ENCODE measurements at places on chromosomes 3 and 15.

DNA sequence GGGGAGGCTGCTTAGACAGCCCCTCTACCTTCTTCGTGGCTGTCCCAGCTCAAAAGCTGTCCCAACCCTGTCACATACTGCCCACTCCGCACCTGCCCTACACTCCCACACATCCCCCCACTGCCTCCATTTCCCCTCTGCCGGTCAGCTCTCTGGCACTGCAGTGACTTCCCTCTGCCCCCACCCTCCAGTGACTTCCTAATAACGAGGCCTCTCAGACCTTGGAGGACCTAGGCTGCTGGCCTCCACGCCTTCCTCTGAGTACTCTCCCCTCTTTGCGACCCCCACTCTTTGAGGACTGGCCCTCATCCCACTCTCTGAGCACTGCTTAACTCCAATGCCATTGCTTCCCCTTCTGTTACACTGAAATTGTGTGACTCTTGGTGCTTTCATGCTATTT lies 45.3 kb downstream of the KY start:
- no peak for DNase-seq

DNA sequence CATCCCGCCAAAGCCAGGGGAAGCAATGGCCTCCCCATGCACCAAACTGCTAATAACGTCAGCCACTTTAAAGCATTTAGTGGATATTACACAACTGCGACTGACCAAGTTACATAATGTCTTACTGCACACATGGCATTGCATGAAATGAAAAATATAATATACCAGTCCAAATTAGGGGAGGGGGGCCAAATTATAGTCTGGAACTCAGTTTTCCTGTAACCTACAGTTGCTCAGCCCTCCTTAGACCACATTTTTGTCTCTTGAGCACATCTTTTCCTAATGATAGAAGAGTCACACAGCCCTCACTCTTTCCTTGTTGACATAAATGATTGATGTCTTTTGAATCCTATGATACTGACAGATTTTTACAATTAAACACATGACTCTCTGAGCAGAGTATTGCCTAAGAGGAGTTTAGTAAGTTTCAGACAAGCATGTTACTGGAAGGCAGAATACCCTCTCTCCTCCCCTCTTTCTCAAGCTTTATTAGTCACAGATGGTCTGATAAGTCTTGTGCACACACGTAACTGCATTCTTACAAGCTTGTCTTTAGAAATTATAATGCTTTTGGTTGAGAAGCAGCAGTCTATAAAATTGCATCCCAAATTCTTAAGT lies 1.1 kb upstream of the PLD1 start:
- DNase-seq = no peak

GRCh38 chr3:151351219-151351618 lies 21.9 kb upstream of the P2RY13 start:
- DNase-seq = no peak

- DNase-seq = no peak
Observed at GRCh38 chr15:40739854-40740253, 15.2 kb downstream of the RMDN3 start.

GRCh38 chr15:44790656-44791055 lies 54.3 kb downstream of the TRIM69 start:
- no peak for DNase-seq

GRCh38 chr3:17431484-17432045 lies 310.9 kb downstream of the TBC1D5 start:
- no peak for DNase-seq

GRCh38 chr3:30915782-30916181 lies 21.3 kb upstream of the GADL1 start:
- DNase-seq = no peak

DNA sequence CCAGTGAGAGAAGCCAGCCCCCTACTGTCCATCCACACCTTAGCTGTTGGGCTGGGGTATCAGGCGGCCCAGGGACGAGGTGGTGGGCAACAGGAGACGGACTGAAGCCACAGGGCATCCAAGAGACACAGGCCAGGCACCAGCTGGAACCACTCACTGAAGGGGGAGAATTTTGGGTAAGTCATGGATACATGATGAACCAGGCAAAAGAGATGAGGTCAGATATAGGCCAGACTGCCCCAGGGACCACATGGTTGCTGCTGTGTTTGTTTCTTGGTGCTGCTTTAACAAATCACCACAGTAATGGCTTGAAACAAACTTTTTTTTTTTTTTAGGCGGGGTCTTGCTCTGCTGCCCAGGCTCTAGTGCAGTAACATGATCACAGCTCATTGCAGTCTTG lies 66.4 kb downstream of the SEMA5B start:
- no peak for DNase-seq

DNA sequence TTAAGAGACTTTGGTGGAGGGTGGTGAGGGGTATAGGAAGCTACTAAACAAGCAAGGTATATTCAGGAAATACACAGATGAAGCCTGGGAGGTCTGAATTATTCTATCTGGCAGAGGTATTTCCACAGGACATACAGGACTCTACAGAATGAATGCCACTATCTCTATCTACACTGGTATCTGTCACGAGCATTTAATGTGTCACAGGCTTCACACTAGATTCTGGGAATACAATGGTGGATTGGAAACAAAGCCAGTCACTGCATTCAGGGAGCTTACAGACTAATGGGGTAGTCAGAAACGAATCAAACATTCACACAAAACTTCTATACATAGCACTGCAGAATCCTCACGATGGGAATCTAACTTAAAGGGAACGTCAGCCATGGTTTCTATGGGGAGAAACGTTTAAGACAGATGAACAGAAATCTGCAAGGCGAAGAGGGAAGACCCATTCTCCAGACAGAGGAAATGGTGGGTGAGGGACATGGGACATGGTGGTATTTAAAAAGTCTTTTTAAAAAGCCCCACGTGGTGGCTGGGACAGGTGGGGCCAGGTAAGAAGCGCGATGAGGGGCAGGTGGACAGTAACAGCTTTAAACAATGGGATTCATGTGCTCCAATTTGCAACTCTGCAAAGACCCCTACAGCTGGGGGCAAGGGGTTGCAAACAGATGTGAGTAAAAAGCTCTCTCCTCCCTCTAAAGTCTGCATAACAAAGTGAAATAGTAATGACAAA lies 16.5 kb downstream of the LRIG1 start:
- DNase-seq = no peak

DNA sequence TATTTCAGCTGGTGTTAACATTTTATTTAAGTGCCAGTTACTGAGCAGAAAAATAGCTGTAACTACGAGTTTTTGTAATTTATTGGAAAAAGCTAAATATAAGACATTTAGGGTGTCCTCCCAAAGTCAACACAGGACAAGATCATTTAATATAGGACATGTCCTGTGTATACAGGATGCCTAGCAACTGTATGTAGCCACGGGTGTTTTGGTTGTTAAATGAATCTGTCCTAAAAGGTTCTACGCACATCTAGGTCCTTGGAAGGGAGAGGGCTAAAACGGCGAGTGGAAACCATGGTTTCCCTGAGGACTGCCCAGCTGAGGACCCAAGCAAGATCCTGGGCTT lies 565 bp upstream of the ZNF621 start:
- no peak for DNase-seq

DNA sequence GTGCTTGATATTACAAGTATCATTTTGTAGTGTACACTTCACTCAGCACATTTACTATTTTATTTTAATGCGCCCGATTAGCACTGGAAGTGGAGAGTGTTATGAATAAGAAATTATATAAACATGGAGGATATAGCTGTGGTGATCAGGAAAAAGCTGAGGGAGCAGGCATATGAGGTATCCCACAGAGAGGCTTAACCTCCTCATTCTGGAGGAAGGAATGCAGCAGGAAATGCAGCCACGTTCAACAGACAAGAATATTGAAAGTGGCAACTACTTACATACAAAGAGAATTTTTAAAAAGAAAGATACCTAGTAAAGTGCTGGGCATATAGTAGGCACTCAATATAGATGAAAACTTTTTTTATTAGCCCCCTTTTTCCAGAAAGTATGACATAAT lies 166.0 kb upstream of the SATB1 start:
- no peak for DNase-seq

DNA sequence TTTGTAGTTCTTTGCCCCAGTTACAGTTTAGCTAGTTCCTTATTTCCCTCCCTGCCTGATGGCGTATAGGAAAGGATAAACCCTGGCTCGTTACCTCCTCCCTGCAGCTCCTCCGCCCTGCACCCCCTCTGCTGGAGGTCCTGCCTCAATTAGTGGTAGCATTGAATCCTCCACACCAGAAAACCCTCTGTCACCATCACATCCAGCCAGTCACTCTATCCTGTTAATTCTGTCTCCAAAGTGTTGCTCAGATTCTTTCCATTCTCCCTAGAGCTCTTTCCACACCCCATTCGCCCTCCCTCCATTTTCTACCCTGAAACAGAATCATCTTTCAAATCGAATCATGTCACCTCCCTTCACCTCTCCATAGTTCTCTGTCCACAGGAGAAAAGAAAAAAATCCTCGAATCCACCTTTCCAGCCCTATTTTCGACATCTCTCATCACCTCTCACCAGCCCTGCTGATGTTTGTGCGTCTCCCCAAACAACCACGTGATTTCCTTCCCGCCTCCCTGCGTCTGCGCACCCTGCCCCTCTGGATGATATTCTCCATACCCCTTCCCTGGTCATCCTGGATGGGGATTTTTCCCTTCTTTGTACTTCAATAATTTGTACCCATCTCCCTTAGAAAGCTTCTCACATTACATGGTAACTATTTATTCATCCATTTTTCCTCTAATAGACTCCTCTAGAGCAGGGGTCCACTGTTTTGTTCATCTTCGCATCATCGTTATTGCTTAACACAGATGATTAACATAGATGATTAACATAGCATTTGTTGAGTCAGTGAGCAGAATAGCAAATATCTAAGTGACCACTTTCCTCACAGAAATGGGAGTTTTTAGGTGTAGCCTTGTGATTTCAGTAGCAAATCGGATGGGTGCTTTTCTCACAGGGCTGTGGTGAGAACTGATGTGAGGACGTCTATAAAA lies 37.1 kb downstream of the MAP3K13 start:
- no peak for DNase-seq

DNA sequence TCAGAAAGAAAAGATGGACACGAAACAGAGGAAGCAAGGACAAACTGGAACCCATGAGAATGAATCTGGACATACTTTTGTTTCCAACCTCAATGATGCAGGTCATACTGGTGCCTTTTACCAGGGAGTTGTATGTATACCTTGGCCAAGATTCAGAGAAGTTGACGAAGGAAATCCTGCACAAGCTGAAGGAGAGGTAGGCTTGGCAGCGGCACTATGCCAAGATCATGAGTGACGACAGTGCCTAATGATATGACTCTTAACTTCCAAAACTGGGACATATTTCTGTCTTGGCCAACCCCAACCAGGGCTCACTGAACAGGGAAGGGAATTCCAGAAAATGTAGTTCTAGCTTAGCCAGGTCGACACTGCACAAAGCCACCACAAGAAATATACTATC lies 149.2 kb upstream of the SLCO3A1 start:
- DNase-seq = no peak
